ENCODE measurements at places on chromosomes 3 and 15. TPM values are rescaled to one million over a fixed set of nuclear protein-coding genes. Genes with fewer than 3 reads are reported as not detected.
A peak's percentile ranks its signal among the peaks of the same experiment; 100 is the strongest.

DNA sequence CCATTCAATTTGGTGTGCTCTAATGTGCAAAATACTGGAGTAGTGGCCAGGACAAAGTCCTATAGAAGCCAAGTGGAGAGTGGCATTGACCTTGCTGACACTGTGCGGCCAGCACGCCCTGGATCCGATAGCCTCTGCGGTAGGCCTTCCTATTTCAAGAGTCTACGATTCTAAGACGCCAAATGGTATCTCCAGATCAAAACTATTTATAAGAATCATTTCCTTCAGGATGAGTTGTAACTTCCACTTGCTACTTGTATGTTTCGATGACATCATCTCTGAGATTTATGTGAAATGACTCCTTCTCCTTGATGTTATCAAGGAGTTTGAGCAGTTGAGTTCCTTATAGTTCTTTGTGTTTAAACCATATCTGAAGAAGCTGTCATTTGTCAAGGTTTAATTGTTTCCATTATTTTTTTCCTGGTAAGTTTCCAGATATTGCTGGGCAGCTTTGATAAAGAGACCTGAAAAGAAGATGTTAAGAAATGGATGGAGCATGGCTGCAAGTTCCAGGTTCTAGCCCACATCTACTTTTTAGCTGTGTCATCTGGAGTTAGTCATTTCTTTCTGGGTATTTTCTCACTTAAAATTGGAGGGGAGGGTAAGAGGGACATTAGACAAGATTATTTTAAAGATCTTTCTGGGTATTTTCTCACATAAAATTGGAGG lies 71.8 kb downstream of the TMEM44 start:
- no peak for DNase-seq

EPB42 gene
- total RNA-seq, result not detected

BDH1 gene
- 0.32 TPM for total RNA-seq

DNA sequence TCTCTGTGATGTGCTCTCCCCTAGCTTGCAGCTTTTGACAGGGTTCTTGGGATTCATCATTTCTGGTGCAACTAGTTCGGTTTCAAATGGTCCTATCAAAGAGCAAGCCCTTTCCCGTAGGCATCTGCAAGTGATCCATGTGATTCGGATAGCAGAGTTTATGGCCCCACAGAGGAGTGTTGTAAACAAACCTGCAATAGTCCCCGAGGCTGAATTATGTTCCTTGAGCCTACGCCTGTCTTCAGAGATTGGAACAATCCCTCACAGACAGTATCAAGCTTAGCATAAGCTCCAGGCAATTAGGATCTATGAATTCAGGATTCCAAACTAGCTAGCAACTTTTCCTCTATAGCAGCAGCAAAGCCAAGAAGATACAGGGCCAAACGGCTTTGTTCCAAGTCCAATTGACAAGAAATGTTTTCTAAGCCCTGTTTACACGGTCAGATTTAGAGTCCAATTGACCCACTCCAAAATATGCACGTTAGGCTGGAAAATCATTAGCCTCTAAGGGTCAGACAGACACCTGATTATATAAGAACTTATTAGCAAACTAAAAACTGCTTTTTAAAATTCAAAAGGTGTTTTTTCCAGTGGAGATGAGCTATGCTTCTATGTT lies 24.8 kb downstream of the LNP1 start:
- no peak for DNase-seq

GRCh38 chr15:92161039-92161670 lies 232.5 kb upstream of the ST8SIA2 start:
- no peak for DNase-seq

- DNase-seq, result no peak
These were observed 85.5 kb downstream of the CHCHD4 start for GRCh38 chr3:14039149-14039548.

NAALADL2 gene
- 4.8 TPM for total RNA-seq

FAM240A gene
- not detected for total RNA-seq

UROC1 gene
- total RNA-seq, result not detected

DNA sequence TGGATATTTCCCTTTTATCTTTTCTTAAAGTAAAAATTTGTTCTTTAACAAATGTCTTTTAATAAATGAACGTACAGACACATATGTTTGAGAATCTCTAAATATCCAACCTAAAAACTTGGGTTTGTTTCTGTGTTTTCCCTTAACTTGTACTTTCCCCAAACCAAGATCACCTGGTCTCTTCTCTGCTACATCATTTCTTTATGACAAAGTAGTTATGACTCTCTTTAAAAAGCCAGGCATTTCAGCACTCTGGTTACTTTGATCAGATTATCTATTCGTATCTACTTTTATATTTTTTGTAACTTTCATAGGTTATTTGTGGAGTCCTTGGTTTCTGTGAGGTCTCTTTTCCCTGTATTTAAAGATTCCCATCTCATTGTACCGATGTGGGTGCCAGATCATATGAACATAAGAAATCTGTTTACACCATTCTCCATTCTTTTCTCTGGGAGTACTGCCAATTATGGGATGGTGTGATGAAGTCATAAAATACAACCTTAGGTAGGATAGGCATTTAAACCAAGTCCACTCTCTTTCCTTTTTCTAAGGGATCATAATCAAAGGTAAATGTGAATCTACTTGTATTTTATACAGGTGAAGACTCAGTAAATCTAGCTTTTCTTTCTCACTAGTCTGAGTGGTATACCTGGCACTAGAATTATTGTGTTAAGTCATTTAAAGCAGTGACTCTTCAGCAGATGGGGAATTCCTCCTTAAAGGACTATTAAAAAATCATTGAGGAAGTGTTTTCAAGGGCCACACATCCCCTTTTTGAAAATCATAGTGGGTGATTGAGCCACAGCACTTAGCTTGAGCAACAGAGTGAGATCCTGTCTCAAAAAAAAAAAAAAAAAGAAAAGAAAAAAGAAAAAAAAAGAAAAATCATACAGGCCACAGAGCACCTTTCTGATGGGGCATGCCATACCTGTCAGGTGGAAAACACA lies 12.4 kb upstream of the NFKBIZ start:
- DNase-seq, result peak; percentile 56

DNA sequence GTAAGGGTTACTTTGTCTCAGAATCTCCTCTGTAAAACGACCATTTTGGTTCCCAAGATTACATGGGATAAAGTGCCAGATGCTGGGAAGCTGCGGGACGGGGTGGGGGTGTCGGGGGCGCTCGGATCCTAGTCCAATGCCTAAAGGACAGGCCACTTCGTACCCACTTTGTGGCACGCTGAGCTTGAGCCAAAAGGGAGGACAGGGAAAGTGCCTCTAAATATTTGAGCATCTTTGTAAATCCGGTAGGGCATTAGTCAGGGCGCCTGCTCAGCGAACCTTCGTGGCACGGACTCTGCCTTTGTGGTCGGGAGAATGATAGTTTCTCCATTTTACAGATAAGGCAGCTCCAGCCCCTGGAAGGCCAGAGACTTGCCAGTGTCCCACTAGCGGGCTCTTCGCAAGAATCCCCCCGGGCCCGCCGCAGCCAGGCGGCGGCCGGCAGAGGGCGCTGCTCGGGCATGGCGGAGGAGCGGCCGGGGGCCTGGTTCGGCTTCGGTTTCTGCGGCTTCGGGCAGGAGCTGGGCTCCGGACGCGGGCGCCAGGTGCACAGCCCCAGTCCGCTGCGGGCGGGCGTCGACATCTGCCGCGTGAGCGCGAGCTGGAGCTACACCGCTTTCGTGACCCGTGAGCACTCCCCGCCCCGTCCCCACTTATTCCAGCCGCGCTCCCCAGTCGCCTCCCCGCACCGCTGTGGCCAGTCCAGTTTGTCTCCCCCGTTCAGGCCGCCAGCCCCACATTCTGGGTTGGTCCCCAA lies 1.8 kb downstream of the RCCD1 start:
- DNase-seq, result peak; percentile 63

GRCh38 chr15:67358391-67358790 lies 103.8 kb downstream of the IQCH start:
- DNase-seq, result peak; percentile 17
